ENCODE measurements at places on chromosomes 6 and 20.

GRCh38 chr6:45105170-45105820 lies 222.8 kb upstream of the RUNX2 start:
- no peak for DNase-seq

DNA sequence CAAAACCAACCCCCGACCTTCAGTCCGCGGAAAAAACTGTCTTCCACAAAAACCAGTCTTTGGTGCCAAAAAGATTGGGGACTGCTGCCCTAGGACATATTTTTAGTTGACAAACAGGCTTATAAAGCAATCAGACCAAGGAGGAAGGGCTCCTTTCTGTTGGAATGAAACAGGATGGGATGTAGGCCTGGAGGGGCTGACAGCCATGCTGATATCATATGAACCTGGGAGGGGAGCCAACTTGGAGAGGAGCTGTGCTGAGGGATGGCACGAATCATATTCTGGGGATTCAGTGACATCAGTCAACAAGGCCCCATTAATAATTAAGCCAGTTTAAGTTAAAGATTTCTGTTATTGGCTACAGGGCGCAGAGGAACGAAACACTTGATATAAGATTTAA lies 225.4 kb upstream of the TSHZ2 start:
- DNase-seq, result peak; percentile 7

GRCh38 chr6:113723182-113723581 lies 134.0 kb upstream of the MARCKS start:
- DNase-seq, result no peak

DNA sequence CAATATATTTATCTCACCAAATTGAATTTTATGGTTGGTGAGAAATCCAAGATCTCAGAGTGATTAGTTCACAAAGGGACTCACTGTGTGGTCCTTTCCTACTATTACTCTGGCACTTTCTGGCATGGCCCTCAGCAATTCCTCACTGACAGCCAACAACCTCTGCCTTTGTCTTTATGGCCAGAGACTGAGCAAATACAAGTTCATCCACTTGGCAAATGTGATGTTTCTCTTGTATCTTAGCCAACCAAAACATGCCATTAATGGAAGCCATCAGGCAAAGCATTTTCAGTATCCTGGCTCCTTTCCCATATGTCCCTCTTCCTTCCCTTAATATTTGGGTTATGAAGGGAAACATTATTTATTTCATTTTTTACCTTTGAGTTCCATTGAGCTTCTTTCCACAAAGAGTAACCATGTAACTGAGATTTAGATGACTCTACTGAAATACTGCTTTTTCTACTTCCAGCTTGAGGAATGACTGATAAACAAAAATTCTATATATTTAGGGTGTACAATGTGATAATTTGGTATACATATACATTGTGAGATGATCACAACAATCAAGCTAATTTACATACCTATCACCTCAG lies 30.8 kb upstream of the SMLR1 start:
- DNase-seq, result no peak

GRCh38 chr6:38103921-38104320 lies 284.4 kb downstream of the ZFAND3 start:
- DNase-seq, result no peak

DNA sequence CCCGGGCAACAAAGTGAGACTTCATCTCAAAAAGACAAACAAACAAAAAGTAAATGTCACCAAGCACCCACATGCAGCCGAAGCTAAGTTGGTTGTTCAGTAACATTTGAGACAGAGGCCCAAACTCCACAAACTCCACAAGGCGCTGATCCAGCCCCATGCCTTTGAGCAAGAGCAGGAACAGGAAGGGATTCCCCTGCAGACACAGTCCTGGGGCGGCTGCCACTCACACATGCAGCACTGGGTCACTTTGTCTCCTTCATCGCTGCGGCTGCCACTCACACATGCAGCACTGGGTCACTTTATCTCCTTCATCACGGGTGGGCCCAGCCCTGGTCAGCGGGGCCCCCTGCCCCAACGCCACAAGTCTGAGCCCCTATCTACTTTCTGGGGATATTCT lies 246.9 kb upstream of the RREB1 start:
- no peak for DNase-seq

DNA sequence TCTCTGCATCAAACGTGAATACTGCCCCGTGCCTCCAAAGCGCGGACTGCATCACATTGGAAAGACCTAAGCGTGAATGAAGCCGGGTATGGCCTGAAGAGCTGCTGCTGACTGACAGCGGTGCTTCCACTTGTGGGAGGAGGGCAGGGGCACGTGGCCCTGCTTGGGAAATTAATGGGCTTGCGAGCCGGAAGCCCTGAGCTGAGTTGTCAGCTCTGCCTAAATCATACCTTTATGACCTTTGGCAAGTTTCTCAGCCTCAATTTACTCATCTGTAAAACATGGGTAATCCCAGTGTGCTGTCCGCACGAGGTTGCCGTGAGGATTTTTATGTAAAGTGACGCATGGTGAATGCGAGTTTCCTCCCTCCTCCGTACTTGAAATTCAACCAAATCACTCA lies 67.0 kb upstream of the FOXQ1 start:
- DNase-seq, result peak; percentile 8

GRCh38 chr20:59786801-59787537 lies 146.5 kb downstream of the SYCP2 start:
- no peak for DNase-seq

DNA sequence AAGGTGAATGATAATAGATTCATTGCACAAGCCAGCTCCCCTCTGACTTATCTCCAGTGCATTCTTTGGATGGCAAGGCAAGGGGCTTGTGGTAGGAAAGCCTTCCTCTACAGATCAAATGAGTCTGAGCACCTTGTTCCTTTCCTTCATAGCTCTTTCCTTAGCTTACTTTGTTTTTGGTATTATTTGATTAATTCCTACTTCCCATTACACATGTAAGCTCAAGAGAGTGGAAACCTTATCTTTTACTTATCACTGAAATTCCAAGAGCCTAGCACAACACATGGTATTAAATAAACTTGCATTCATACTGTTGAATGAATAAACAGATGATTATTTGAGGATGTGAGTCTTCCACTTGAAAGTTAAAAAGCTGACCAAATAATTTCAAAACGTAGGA lies 41.7 kb downstream of the FRK start:
- no peak for DNase-seq

- DNase-seq, result no peak
Observed at GRCh38 chr20:1125277-1125676, 6.9 kb downstream of the PSMF1 start.

DNA sequence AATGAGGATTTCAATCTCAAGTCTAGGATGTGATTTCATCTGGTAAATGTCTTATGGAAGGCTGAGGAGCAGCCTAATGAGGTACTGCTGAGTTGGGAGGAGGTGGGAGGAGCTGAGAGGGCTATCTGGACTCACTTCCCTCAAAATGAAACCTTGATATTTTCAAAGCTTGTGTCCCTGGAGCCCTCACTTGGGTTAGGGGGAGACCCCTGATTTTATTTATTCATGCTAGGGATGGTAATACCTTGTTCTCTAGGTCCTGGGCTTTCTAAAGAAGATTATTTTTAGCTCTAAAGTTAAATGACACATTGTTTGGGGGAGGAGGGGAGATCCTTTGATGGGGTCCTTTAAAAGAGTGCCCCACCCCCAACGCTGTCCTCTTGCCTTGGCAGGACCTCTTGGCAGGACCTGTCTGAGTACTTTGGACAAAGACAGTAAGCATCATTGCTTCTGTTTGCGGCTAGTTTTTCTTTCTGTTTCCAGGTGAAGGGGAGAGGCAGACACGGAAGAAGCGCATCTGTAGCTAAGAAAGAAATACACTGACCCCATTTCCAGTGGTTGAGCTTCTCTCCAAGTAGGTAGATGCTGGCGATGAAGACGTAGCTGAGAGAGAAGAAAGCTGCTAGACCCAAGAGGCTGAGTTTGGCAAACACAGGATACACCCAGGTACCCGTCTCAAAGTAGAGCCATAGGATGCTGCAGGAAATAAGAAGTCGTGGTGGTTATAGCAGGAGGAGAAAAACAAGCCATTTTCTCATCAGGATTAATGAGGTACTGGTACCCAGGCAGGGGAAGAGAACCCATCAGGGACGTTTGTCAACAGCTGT lies 55.6 kb downstream of the ADTRP start:
- no peak for DNase-seq

GRCh38 chr20:16007962-16008361 lies 565.3 kb downstream of the KIF16B start:
- no peak for DNase-seq

DNA sequence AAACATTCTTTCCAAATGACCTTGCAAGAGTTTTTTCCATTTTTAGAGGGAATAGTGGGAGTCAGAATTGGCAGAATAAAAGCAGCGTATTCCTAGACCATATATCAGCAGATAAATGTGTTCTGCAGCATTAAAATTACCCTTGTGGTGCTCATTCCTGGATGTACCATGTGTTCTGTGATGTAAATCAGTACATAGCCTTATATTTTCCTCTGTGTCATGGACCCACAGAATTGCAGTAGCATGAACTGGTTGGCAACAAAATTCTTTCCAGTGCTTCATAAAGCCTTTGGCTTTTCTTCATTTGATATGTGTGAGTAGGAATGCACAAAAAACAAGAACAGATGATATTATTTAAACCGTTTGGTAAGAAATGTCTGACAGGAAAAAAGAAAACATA lies 32.5 kb downstream of the ANKEF1 start:
- no peak for DNase-seq

DNA sequence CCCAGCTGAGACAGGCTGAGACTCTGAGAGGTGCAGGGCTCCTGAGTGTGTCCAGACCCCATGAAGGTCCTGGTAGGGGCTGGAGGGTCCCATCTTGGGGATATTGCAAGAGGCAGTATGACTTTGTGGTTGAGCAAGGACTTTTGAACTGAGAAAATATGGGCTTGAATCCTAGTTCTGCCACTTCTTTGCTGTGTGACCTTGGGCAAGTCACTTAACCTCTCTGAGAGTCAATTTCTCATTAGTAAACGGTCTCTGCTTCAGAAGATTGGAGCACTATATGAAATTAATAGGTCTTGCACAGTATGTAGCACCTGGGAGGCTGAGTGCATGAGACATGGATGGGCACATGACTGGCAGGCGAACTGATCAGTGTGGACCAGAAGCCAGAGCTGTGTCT lies 42.7 kb downstream of the TFEB start:
- no peak for DNase-seq

DNA sequence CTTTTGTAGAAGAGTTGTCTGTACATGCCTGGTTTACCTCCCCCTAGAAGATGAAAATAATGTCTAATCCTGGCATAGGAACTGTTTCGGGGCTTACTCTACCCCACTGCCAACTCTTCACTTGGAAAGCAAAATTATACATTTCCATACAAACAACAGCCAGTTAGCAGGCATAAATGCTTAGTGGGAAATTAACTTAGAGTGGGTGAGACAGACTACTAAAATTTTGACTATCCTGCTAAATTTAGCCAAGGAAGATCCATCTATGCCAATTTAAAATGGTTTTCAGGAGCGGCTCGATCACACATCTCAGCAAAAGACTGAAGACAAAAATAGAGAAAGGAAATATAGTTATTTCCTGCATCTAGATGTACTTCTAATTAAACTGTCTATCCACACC lies 221.2 kb downstream of the TPBG start:
- no peak for DNase-seq

DNA sequence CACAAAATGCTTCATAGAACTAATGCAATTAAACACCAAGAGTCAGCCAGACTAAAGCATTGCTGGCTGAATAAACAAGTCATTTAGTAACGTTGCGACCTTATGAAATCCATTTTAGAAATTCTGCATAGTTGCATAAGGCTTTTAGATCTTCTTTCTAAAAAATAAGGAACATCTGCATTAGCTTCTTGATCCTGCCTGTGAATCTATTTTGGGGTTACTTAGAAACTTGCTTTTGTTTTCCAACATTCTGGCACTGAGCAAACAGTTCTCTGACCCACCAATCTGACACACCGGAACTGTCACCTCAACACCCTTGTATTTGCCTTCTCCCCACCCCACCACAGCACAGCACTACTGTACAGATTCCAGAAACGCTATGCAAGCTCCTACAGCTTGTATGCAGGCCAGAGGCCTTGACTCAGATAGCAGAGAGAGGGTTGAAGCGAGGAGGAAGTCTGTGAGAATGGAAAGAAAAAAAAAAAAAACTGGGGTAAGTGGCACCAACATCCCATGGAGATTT lies 55.0 kb downstream of the KIF13A start:
- no peak for DNase-seq

DNA sequence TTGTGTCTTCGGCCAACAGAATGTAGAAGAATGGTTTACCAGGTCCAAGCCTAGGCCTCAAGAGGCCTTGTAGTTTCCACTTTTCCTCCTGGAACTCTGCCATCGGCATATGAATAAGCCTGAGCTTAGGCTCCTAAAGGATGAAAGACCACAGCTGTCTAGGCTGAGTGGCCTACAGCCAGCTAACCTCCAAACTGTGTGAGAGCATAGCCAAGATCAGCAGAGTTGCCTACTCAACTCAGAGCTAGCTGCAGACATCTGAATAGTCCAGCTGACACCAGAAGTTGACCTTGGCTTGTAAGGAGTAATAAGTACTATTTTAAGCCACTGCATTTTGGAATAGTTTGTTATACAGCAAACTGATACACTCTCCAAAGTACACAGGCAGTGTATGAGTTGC lies 52.6 kb upstream of the SMIM29 start:
- peak; percentile 71 for DNase-seq

DNA sequence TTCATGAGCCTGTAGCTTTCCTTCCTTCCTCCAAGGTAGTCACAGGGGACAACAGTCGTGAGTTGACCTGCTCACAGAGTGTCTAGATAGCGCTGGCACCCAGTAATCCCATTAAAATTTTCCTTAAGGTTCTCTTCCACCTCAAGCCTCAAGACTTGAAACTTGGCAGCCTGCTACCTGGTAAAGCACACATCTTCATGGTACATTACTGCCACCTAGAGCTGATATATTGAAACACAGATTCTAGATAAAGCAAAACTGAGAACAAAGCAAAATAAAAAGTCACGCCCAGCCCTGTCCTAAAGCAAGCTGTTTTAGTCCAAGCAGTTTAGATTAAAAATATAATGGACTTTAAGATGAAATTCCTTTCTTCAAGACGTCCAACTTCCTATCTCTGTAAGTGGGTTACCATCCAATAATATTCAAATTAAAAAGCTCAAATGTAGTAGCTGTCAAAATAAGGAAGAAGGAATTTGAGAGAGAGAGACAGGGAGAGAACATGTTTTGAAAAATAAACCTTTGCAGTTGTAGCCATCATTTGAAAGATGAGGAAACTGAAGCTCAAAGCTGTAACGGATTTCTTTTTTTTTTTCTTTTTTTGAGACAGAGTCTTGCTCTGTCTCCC lies 50.7 kb upstream of the CD83 start:
- peak; percentile 97 for DNase-seq

DNA sequence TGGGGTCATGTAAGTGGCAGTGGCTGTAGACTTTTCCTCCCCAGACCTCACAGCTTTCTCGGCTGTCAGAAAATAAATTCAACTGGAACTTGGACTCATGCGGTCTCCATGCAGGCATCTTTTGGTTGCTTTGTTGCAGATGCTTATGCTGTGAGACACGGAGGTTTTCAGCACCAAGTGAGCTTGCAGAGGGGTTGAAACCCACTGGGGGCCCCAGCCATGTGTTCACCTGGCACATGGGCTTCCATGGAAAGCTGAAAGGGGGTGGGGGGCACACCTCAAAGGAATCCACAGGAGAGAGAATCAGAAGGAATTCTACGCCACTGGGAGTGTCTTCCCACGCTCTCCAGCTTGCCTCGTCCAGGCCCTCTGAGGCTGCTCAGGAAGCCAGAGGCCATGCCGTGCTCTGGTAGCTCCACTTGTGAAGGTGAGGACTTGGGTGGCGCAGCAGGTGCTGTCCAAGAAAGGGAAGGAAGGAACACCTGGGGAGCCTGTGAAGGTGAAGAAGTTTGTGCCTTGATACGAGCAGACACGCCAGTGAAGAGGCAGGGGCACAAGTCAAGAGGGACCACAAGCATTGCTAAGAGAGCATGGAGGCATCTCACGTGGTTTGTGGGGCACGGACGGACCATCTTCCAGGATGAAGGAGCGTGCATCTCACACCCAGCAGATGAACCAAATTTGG lies 134.3 kb upstream of the PMEPA1 start:
- no peak for DNase-seq

Data from NCI-H82 (cell line).